ENCODE measurements at places on chromosomes 11 and 22.

DNA sequence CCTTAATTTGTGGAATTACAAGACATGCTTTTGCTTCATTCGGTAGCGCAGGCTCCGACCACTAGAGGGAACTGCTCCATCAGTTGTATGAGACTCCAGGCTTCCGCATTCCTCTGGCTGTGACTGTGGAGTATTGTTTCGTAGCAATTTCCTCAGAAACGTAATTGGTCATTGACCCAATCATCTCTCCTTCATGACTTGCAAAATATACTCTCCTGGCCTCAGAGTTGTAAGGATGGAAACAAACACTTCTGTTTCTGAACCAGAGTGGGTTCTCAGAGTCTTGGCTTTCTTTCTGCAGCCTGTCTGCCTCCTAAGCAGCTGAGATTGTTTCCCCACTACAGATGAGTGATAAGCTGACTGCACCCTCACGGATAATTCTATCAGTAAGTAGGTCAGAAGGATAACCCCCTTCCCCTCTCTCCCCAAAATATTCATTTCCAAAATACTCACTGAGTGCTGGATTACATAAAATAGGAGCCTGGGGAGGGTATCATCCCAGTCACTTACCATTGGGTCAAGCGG, 146.8 kb upstream of the ZC3H12C start:
- peak; percentile 84 for DNase-seq

GRCh38 chr11:20388096-20389055, 860 bp downstream of the PRMT3 start:
- peak; percentile 43 for DNase-seq

DNA sequence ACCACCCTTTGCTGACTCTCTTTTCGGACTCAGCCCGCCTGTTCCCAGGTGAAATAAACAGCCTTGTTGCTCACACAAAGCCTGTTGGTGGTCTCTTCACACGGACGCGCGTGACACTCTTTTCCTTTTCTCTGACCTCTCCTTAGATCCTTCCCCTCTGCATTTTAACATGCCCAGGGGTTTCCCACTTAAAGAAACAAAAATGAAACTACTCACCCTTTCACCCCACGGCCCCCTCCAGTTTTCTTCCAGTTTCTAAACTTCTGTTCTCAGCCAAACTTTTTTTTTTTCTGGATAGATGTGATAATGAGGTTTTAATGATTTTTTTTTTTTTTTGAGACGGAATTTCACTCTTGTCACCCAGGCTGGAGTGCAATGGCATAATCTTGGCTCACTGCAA, 32.8 kb upstream of the NUP50 start:
- DNase-seq = no peak

DNA sequence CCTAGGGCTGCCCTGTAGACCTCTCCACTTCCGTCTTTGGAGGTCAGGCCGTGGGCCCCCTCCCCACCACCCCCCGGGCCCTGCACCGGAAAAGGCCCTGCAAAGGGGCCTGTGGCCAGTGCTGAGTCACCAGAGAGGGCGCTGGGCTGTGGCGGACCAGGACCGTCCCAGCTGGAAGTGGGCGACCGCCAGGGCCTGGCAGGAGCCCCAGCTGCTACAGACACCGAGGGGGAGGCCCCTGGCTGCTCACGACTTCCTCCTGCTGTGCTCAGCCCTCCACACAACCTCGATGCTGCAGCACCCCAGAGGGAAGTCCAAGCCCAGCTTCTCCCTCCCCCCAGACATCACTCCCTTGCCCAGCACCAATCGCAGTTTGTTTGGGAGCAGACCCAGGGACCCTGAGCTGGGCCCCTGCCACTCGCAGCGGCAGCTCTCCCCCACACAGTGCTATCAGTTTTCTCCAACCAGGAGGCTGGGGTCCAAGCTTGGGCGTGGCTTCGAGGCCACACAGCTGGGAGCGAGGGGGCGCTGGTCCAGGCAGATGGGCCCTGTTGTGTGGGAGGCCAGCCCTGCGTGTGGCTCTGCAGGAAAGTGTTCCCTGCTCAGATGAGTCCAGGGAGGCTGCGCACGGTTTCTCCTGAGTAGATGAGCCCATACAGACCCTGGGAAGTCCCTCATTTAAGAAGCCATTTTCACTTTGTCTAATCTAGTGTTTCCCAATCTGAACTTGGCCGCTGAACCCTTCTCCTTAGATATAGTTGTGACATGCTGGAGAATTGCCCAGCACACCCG, 5.6 kb upstream of the SH3BP1 start:
- DNase-seq = peak; percentile 65

DNA sequence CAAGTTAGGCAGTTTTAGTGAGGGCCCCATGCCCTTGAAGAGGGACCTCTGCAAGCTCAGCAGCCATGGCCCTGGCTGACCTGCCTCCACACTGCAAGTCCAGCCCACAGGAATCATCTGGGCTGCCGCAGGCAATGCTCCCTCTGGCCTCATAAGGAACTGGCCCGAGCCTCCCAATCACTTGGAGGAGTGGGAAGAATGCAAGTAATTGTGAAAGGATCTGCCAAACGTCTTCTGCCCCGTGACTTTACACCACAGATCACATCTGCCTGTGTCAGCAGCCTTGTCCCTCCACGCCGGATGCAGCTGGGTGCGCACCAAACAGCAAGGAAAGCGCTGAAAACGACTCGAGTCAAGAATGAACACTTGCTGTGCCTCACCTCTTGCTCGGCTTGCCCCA, 23.8 kb downstream of the OPCML start:
- DNase-seq = no peak

GRCh38 chr11:11946180-11946579, 62.2 kb downstream of the DKK3 start:
- no peak for DNase-seq

GRCh38 chr11:116918925-116919655, 81.7 kb upstream of the APOA1 start:
- no peak for DNase-seq

DNA sequence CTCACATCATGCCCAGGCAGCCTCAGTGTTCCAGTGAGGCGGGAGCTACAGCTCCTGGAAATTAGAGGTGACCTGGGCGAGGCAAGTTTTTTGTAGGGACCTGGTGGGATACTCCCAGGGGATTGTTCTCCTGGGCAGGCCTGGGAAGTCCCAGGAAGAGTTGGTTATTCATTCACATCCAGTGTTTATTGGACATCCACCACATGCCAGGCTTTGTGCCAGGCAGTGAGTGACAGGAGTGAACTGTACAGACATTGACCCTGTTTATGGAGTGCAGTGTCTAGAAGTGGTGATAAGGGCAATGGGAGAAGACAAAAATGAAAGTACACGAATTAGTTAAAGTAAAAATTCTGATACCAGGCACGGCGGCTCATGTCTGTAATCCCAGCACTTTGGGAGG, 29.4 kb downstream of the YWHAH start:
- DNase-seq = no peak

DNA sequence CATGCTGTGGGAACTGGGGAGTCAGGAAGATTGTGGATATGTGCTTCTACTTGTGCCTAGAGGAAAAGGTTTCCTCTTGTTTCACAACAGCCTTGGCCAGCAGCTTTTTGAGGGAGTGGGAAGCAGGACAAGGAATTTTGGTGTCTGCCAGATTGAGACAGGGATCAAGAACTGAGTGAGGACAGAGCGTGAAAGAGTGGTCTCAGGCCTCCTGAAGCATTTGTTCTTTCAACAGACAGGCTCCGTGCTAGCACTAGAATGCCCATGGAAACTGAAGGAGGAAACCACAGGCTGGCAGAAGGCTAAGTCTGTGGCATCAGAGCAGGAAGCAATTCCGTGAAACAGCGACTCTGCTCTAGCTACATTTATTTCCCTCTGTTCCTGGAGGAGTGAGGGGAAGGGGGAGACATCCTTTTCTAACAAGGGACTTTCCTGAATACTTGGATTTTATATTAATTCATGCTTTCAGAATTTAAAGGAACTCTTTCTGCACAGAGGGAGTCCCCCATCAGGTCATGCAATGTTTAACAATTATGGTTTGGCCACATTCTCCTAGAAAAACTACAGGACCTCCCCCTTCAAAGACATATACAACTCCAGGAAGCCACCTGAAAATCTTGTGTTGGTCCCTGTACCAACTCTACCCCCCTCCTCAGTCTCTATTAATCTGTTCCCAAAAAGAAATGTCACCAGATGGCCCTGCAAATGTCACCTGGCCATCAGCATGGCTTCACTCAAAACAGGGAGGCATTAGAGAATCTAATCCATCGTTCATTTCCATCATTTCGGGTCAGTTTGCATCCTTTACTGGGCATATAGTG, 96.1 kb downstream of the SYT9 start:
- no peak for DNase-seq

DNA sequence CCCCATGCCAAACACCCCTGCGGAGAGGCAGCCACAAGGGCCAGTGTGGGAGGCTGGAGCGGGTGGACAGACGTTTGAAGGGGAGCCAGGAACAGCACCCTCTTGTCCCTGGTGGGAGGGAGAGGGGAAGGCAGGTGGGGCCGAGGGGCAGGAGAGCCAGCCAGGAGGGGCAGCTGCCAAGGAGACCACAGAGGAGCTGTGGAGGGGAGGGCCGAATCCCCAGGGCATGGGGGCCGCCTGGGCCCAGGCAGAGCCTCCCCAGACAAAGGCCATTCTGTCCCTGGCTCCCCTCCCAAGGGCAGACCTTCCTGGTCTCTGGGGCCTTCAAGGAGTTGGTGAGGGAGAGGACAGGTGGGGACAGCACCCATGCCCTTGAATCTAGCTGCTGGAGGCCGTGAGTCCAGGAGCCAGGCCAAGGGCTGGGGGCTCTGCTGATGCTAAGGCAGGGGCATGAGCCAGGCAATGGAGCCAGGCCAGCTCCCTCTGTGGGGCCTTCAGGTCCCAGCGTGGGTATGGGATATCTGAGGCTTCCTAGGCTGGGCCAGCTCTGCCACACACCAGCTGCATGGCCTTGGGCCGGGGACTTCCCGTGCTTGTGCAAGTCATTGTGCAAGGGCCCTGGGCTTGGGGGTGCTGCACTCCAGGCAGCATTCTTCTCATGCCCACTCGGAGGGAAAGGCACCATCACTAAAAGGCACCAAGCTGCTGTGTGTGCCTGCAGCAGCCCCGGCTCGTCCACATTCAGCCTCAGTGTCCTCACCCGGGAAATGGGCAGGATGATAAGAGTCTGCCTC, 11.4 kb downstream of the EMID1 start:
- DNase-seq = no peak

DNA sequence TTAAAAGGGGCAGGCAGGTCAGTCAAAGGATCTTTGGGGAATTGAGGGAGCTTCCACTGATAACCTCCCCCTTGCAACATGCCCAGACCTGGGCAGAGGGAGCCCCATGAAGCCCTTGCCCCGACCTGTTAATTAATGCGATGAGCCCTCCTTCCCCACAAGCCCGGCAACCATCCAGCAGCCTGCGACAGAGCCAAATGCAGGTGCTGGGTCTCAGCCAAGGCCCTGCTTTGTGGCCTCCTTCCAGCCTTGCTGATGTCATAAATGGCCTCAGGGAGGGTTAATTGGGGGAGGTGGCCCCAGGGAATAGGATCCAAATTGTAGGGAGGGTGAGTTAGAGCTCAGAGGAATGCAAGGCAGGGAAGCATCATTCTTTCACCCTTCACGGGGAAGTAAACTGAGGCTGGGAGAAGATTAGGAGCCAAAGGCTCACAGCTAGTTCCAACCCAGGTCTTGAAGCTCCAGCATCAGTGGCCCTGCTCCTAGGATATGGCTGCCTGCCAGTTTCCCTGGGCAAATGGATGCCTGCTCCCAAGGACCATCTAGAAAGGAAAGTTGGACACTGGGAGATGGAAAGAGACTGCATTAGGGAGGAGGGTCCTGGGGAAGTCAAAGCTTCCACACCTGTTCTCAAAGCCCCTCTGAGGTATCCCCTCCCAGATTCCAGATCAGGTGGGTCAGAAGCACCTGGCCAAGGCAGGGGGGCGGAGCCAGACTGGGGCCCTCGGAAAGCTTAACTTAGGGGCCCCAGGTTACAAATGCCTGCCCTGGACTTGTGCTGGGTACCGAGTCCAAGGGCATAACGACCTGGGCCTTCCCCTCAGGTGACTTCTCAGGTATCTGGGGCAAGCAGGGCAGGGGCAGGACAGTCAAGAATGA, 34.1 kb downstream of the LMO1 start:
- DNase-seq = no peak

DNA sequence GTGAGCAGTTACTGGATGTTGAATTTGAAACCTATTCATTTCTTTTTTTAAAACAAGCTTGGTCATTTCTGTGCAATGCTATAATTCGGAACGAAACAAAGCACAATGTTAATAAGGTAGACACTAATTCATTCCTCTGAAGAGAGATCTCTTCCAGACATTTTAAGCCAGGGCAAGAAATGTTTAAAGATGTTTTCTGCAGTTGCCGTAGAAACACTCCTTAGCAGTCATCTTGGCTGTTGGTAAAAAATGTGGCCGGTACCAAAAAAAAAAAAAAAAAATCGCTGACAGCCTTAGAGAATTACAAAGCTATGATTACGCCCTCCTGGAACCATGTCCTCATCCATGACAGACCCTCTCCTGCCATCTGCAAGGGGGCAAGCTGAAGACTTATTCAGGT, 66.4 kb upstream of the TTC12 start:
- DNase-seq = no peak

DNA sequence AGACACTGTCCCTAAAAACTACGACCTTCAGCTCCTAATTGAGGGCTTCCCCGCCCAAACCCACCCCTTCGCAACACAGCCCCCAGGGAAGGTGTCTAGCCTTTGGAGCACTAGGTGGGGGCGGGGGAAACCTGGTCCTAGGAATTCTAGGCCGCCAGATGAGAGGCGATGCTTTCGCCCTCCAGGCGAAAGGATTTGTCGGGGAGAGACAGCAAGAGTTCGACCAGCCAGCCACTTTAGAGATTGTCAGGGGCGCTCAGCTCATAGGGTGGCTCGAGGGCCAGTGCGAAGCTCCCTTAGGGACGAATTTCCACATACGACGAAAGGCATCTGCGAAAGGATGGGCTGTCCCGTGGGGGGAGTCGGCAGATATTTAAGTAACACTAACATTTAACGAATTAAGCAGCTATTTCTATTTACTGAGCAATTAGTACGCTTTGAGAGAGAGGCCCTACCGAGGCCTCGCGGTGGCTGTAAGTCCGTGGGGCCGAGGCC, 5.3 kb downstream of the CD248 start:
- no peak for DNase-seq

DNA sequence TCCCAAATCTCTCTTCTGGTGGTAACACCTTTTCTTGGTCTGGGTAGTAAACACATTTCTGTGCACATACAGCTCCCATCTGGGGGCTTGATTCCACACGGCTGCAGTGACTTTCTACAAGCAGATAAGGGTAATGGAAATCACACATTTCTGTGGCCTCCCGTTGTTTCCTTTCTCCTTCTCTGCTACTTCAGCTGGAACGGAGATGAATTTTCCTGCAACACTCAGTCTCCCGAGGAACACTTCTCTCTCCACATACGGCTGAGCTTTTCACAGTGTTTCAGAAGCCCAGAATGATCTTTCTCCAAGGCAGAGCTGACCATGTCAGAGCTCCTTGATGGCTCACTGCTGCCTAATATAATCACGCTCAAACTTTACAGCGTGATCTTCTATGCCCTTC, 364.3 kb upstream of the NARS2 start:
- DNase-seq = no peak

- DNase-seq = no peak
Measured at GRCh38 chr22:20931126-20931654, 14.0 kb downstream of the CRKL start.

DNA sequence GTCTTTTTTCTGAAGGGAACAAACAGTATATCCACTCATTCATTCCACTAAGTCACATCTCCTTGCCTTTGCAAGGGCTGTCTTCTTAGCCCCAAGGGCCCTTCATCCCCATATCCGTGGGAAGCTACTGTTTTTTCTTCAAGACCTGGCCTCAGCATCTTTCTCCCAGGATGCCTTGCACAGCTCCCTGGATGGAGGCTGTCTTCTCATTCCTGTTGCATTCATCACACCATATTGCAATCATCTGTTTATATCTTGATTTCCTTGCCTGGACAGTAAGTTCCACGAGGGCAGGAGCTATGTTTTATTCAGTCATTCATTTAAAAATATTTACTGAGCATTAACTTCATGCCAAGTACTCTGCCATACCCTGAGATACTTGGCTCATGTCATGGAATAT, 29.3 kb upstream of the NECTIN1 start:
- DNase-seq = no peak
